Neural progenitor cell (in vitro differentiated cells): ENCODE measurements at places on chromosomes 12 and 14. TPM values are rescaled to one million over a fixed set of nuclear protein-coding genes. Genes with fewer than 3 reads are reported as not detected.

DNA sequence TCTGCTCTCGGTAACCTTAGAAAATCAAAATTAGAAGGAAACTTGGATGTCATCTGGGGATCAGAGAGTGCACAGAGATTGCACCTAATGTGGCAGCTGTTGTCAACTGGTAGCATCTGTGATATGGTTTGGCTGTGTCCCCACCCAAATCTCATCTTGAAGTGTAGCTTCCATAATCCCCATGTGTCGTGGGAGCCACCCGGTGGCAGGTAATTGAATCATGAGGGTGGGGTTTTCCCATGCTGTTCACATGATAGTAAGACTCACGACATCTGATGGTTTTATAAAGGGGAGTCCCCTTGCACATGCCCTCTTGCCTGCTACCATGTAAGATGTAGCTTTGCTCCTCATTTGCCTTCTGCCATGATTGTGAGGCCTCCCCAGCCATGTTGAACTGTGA lies 127.7 kb upstream of the SRRM4 start:
- H3K27me3 ChIP-seq = peaks cover 22% of the 10 kb centered on the region
- peaks cover 9% of the 10 kb centered on the region for H3K4me1 ChIP-seq

CISTR gene
- not detected in 2 replicates for total RNA-seq

- H3K36me3 ChIP-seq = no peaks in the 10 kb centered on the region
- H3K27me3 ChIP-seq = no peaks in the 10 kb centered on the region
- H3K27ac ChIP-seq = no peak overlapping the region
- DNase-seq = no peak
These were observed 78.5 kb downstream of the MYRFL start for GRCh38 chr12:69903548-69903947.

DNA sequence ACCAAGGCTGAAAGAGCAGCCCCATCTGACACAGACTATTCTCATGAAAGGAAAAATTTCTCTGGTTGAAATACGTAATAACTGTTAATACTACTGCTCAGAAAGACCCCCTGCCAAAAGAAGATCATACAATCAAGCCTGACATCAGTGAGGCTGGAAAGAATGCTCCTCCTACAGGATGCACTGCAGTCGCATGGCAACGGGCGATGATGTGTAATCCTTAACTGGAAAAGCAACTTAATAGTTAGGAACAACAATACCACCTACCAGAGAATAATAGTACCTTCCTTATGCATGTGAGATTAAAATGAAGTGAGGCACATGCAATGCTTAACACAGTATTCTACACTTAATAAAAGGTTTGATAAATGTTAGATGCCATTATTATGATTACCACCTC lies 1.2 kb upstream of the GOLGA5 start:
- no peaks in the 10 kb centered on the region for H3K36me3 ChIP-seq
- H3K27ac ChIP-seq = no peak overlapping the region
- peak; percentile 14 for DNase-seq
- H3K27me3 ChIP-seq = no peaks in the 10 kb centered on the region

PLEKHD1 gene
- not detected in 2 replicates for total RNA-seq

RIMBP2 gene
- 0.84 and 0.99 TPM in 2 replicates for total RNA-seq

OAS1 gene
- not detected in 2 replicates for total RNA-seq

KRT73 gene
- total RNA-seq = not detected in 2 replicates

- peaks cover 18% of the 10 kb centered on the region for H3K4me1 ChIP-seq
- H3K4me3 ChIP-seq = peak overlapping the region; percentile 76
- peak; percentile 43 for DNase-seq
- no peaks in the 10 kb centered on the region for H3K36me3 ChIP-seq
- H3K27me3 ChIP-seq = peaks cover 43% of the 10 kb centered on the region
These were observed 870 bp downstream of the BMAL2 start for GRCh38 chr12:27333403-27334009.

DNA sequence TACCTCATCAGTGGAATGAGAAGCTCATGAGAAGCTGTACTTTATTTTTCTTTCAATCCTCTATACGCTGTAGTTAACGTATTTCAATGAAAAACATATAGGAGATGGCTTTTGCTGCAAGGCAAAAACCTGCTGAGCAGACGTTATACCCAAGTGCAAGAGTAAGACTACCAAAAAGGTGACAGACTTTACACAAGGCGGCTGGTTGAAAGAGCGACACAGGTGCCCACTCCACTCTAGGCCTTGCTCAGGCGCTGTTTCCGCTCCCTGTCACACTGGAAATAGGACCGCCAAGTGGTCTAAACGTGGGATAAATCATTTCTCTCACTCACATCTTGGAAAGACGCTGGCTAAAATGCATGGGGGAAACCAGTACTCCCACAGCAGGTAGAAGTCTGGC lies 54.5 kb downstream of the PPP2R5C start:
- peaks cover 10% of the 10 kb centered on the region for H3K4me1 ChIP-seq
- no peak for DNase-seq
- H3K36me3 ChIP-seq = no peaks in the 10 kb centered on the region
- H3K4me3 ChIP-seq = no peak overlapping the region

- no peaks in the 10 kb centered on the region for H3K4me1 ChIP-seq
- H3K4me3 ChIP-seq = no peak overlapping the region
- H3K27me3 ChIP-seq = no peaks in the 10 kb centered on the region
- H3K36me3 ChIP-seq = no peaks in the 10 kb centered on the region
These were observed 6.4 kb upstream of the CD27 start for GRCh38 chr12:6438345-6438744.

POTEM gene
- total RNA-seq = not detected in 2 replicates

DNA sequence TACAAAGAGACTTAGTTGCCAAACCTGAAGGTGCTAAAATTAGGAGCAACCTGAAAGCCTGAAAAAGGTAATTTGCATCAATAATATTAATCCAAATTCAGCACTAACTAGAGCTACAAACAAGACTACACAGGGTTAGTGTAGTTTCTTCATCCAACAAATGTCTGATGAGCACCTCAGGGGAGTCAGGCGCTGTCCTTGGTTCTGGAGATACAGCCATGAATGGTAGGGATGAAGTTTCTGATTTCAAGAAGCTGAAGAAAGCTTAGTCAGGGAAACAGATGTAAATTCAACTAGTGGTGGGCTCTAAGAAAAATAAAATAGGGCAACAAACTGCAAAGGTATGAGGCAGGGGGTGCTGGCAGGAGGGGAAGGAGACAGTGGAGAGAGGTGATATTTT lies 266.3 kb downstream of the GLT1D1 start:
- no peak overlapping the region for H3K27ac ChIP-seq
- no peaks in the 10 kb centered on the region for H3K36me3 ChIP-seq
- H3K4me1 ChIP-seq = no peaks in the 10 kb centered on the region
- DNase-seq = peak; percentile 60
- no peak overlapping the region for H3K4me3 ChIP-seq
- no peaks in the 10 kb centered on the region for H3K27me3 ChIP-seq

- peak within 1 kb of the TSS; percentile 98 for H3K4me3 ChIP-seq
- H3K27me3 ChIP-seq = peaks cover 13% of the 10 kb centered on the region
- H3K4me1 ChIP-seq = peaks cover 47% of the 10 kb centered on the region
- peaks cover 12% of the 10 kb centered on the region for H3K36me3 ChIP-seq
- peak within 1 kb of the TSS; percentile 96 for H3K27ac ChIP-seq
These were observed at the start of gene OTX2 for GRCh38 chr14:56810147-56810719. TSS of gene OTX2 (minus strand) at chr14:56810479. CDS start at chr14:56805456, 5,023 bp downstream.

DNA sequence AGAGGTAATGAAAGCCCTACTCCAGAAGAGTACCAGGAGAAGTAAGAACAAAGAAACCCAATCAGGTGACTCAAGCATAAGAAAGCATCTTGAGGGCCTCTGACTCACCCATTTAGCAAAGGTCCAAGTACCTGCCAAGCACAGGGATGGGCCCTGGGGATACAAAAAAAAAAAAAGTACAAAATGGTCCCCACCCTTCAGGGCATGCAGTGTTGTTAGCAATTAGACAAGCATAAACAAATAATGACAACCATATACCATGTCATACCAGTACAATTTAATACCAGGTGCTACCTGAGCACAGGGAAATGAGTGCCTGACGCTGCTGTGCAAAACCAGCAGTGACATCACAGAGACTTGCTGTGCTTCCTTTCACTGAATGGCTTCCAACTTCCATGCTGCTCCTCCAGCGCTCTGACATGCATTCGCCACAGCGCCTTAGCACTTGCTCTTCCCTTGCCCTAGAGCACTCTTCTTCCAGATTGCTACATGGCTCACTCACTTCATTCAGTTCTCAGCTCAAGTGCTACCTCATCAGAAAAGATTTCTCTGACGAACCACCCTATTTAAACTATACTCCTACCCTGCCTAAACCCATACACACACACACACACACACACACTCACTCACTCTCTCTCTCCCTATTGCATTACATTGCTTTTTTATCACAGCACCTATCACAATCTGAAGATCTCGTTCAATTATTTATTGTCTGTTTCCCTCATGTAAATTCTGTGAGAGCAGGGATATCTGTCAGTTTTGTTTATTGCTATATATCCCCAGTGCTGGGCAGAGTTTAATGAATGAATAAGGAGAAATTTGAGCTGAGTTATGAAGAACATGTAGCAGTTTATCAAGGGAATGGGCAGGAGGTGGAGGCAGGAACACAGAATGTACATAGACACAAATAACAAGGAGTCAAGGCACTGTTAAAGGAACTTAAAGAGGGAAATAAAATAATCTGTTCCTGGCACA lies 12.9 kb upstream of the EPS8 start:
- no peaks in the 10 kb centered on the region for H3K36me3 ChIP-seq
- no peak overlapping the region for H3K27ac ChIP-seq
- no peaks in the 10 kb centered on the region for H3K4me1 ChIP-seq
- no peak for DNase-seq
- H3K27me3 ChIP-seq = no peaks in the 10 kb centered on the region
- H3K4me3 ChIP-seq = no peak overlapping the region

DNA sequence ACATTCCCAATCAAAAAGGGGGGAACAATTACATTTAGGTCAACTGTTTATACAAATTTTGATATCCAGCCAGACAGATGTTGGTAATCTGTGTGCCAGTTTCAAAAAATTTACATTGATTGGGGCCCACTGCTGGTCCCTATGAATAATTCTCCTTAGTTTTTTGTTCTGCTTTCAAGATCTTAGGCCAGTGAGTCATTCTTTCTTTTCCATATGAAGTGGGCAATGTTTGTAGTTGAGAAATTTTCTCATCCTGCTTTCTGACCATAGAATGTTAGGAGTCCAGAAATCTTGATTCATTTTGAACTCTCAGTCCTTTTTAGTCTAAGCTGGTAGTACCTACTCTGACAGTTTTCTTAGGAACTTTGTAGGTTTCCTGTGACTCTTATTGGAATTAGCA lies 244.3 kb downstream of the DIO2 start:
- H3K27ac ChIP-seq = no peak overlapping the region
- no peaks in the 10 kb centered on the region for H3K4me1 ChIP-seq
- H3K4me3 ChIP-seq = no peak overlapping the region
- no peak for DNase-seq
- no peaks in the 10 kb centered on the region for H3K27me3 ChIP-seq
- H3K36me3 ChIP-seq = no peaks in the 10 kb centered on the region

DNA sequence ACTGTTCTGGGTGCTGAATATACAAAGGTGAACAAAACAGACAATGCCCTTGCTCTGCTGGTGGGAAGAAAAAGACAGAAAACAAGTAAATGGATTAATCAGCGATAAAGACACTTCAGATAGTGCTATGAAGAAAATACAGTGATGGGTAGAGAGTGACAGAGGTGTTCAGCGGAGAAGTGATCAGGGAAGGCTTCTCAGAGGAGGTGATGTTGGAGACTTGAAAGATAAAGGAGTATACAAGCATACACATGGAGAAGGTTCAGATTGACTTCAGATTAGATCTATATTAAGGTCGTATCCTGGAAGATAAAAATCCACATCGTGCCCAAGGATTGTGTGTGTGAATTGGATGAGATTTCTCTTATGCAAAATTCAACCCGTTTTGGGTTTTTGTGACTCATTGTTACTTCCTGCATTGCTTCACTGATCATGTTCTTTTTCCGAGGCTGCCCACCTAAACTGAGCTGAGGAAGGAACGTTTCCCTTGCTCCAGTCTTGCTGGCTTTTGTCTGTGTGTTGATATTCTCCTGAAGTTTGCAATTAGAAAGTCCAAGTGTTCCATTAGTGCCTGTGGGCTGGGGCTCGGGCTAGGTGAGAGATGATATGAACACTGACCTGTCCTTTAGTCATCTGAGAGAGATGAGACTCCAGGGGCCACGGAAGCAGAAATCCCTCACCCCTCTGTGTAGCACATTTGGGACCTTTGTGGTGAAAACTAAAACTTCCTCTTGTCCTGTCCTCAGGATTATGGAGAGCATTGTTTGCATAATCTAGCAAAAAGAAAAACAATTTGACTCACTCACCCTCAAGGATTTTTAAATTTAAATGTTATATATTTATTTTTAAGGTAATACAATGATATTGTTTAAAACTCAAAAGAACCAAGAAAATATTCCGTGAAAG lies 27.6 kb downstream of the PLXNC1 start:
- peaks cover 19% of the 10 kb centered on the region for H3K4me1 ChIP-seq
- H3K4me3 ChIP-seq = no peak overlapping the region
- no peak overlapping the region for H3K27ac ChIP-seq
- H3K36me3 ChIP-seq = no peaks in the 10 kb centered on the region
- peaks cover 20% of the 10 kb centered on the region for H3K27me3 ChIP-seq
- no peak for DNase-seq

GRCh38 chr12:62827855-62828254 lies 107.1 kb downstream of the PPM1H start:
- H3K27me3 ChIP-seq = no peaks in the 10 kb centered on the region
- H3K4me3 ChIP-seq = no peak overlapping the region
- H3K36me3 ChIP-seq = no peaks in the 10 kb centered on the region
- H3K27ac ChIP-seq = no peak overlapping the region
- no peak for DNase-seq
- no peaks in the 10 kb centered on the region for H3K4me1 ChIP-seq

- H3K27me3 ChIP-seq = no peaks in the 10 kb centered on the region
- peak overlapping the region; percentile 89 for H3K27ac ChIP-seq
- H3K4me1 ChIP-seq = peaks cover 11% of the 10 kb centered on the region
- peak overlapping the region; percentile 69 for H3K4me3 ChIP-seq
- no peak for DNase-seq
These were observed 562 bp downstream of the PAN2 start for GRCh38 chr12:56333197-56333678.

- no peaks in the 10 kb centered on the region for H3K4me1 ChIP-seq
- no peaks in the 10 kb centered on the region for H3K27me3 ChIP-seq
- H3K36me3 ChIP-seq = no peaks in the 10 kb centered on the region
- no peak for DNase-seq
These were observed 250.8 kb downstream of the SLC6A15 start for GRCh38 chr12:84661786-84662185.

- no peak for DNase-seq
- no peak overlapping the region for H3K4me3 ChIP-seq
- peaks cover 9% of the 10 kb centered on the region for H3K4me1 ChIP-seq
- H3K27me3 ChIP-seq = no peaks in the 10 kb centered on the region
- H3K36me3 ChIP-seq = peaks cover 3% of the 10 kb centered on the region
These were observed 279.4 kb downstream of the TMTC2 start for GRCh38 chr12:82966001-82966559.

- H3K27me3 ChIP-seq = no peaks in the 10 kb centered on the region
- no peak for DNase-seq
- H3K4me1 ChIP-seq = peaks cover 8% of the 10 kb centered on the region
- no peak overlapping the region for H3K4me3 ChIP-seq
- no peaks in the 10 kb centered on the region for H3K36me3 ChIP-seq
- H3K27ac ChIP-seq = no peak overlapping the region
These were observed 27.4 kb downstream of the ABCC9 start for GRCh38 chr12:21913823-21914222.

GRCh38 chr14:101076451-101077198 lies 173.1 kb upstream of the RTL1 start:
- H3K27me3 ChIP-seq = peaks cover 80% of the 10 kb centered on the region
- DNase-seq = no peak
- H3K36me3 ChIP-seq = no peaks in the 10 kb centered on the region
- H3K27ac ChIP-seq = no peak overlapping the region
- H3K4me3 ChIP-seq = peak overlapping the region; percentile 36
